ENCODE measurements at places on chromosomes 11 and 22. TPM values are rescaled to one million over a fixed set of nuclear protein-coding genes. Genes with fewer than 3 reads are reported as not detected.
A peak's percentile ranks its signal among the peaks of the same experiment; 100 is the strongest.

GRCh38 chr11:34495239-34495723 lies 18.3 kb downstream of the ELF5 start:
- DNase-seq: no peak

The C11orf52 gene
- 9.8 TPM for total RNA-seq

The NAP1L4 gene
- total RNA-seq: 92.7 TPM

The MMP13 gene
- total RNA-seq: not detected

The VWCE gene
- total RNA-seq: 1.5 TPM

The CBLIF gene
- not detected for total RNA-seq

GRCh38 chr22:46242076-46242475 lies 8.0 kb downstream of the CDPF1 start:
- DNase-seq: no peak

GRCh38 chr11:16392616-16393015 lies 36.3 kb upstream of the SOX6 start:
- DNase-seq: no peak

The OPCML gene
- not detected for total RNA-seq

DNA sequence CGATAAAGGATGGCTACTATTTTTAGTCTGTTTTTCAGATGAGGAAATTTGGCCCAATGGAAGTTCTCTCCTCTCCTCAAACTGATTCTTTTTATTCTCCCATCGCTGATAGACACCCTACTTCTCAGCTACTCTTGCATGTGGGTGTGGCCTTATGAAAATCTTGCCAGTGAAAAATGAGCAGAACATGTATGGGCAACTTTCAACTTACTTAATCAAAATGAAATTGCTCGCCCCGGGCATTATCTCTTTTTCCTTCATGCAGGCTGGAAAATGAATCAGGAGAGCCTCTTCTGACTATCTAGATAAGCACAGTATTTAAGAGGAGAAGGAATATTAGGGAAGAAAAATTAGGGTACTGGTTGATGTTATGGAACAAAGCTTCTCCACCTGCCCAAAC lies 2354.7 kb upstream of the RAG2 start:
- no peak for DNase-seq

DNA sequence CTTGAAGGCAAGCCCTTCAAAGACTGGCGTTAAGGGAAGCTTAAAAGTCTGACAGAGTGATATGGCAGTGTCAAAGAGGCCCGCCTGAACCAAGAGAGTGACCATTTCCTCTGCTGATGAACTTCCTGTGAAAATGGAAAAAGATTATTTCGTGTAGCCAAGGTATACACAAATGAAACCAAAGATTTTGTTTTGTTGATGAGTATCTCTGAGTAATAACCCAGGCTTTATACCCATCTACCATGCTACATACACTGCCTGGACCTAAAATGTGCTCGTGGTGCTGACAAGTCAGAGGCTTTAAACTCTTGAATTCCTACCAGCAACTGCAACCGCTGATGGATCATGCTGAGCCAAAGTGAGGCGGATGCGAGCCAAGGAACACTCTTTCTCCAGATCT lies 21.0 kb upstream of the FNBP4 start:
- DNase-seq: no peak

DNA sequence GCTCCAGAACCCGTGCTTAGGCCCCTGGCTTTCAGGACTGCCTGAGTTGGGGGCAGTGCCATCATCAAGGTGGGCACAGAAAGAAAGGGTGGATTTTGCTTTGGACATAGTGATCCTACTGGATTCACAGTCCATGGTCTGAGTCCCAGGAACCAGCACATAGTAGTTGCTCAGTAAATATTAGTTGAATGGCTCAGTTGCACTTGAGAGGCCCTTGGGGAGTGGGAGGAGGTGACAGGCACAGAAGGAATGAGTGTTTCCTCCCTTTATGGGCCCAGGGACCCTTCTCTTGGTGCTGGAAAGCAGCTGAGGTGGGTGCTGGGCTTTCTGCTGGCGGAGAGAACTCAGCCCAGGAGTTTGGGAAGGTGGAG lies 16.6 kb downstream of the ARHGEF17 start:
- DNase-seq: no peak

The A4GALT gene
- total RNA-seq: 25.7 TPM

DNA sequence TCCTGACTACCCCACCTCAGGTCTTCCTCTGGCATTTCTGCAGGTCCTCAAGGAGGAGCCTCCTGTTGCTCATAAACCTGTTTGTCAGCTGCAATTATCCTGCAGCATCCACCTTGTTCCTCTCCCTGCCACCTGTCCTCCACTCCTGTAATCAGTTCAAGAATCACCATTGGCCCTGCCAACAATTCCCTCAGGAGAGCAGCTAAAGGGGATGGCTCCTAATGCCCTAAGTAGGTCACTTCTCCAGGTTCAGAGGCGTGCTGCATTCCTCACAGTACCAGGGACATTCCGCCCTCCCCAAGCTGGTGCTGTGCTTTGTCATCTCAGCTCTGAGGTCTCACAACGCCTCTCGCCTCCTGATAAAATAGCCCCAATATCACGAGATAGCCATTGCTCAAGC lies 2.1 kb downstream of the CLDN25 start:
- no peak for DNase-seq

GRCh38 chr11:66708094-66708493 lies 20.9 kb downstream of the SPTBN2 start:
- DNase-seq: no peak

The TSSK2 gene
- not detected for total RNA-seq

The SLC22A25 gene
- not detected for total RNA-seq

DNA sequence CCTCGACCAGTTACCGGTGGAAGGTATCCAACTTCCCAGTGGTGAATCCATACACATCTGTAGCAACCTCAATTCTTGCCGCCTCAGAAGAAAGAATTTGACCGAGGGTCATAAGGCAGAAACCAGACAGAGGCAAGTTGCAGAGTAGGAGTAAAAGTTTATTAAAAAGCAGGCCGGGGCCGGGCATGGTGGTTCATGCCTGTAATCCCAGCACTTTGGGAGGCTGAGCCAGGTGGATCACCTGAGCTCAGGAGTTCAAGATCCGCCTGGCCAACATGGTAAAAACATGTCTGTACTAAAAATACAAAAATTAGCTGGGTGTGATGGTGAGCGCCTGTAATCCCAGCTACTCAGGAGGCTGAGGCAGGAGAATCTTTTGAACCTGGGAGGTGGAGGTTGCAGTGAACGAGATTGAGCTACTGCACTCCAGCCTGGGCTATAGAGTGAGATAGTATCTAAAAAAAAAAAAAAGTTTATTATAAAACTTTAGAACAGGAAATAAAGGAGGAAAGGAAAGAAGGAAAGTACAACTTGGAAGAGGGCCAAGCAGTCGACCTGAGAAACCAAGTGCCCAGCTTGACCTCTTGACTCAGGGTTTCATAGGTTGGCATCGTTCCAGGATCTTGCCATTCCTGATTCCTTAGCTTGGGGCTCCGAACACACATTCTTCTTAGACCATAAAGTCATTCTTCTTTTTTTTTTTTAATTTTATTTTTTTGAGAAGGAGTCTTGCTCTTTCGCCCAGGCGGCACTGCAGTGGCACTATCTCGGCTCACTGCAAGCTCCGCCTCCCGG lies 27.8 kb downstream of the RGL4 start:
- no peak for DNase-seq

The BBOX1 gene
- total RNA-seq: not detected

- no peak for DNase-seq
Observed at GRCh38 chr22:17430412-17430811, 61.2 kb downstream of the CECR2 start.

- no peak for DNase-seq
Observed at GRCh38 chr11:111570796-111571195, 30.3 kb downstream of the LAYN start.

The ST14 gene
- 59.1 TPM for total RNA-seq

The CASP5 gene
- 1.9 TPM for total RNA-seq

DNA sequence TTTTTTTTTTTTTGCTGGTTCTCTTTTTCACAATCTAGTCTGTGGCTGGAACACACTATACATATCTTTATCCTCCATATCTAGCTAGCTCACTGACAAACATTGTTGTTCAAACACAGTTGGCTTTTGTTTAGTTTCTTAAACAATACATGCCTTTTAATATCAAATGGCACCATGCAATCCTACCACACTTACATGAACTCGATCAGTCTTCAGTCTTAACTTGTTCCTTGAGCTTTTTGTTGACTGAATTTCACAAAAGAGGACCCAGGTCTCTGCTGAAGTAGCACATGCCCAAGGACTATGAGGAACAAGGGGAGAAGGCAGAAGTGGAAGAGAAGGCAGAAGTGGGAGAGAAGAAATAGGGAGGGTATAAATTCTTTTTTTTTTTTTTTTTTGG lies 25.5 kb downstream of the TMEM123 start:
- DNase-seq: no peak

GRCh38 chr22:29883775-29884097 lies 762 bp downstream of the MTMR3 start:
- DNase-seq: no peak

The OR51E1 gene
- not detected for total RNA-seq

The CBX7 gene
- total RNA-seq: 62.7 TPM

DNA sequence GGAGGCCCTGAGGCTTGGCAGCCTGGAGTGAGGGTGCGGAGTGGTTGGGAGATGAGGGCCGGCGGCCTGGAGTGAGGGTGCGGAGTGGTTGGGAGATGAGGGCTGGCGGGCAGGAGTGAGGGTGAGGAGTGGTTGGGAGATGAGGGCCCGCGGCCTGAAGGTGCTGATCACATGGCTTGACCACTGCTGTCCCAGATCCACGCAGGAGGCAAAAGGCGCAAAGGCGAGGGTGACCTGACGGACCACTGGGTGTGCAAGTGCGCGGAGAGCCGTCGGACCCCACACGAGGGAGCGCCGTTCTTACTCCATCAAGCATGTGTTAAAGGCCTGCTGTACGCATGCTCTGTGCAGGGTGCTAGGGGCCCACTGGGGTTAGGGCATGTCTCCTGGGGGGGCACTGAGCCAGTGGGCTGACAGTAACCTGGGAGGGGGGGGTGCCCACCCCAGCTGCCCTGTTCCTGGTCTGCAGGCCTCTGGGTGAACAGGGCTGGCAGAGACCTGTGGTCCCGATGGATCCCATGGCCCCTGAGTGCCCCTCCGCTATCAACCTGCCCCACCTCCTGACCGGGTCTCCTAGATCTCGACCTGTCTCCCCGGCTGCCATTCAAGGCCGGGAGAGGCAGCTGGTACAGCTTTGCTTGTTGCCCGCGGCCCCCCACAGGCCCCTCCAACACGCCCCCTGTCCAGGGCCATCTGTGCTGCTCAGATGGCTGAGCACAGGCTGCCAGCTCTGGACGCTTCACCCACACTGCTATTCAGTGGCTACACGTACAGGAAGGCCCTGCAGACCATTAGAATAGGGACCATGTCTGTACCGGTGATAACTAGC lies 21.1 kb downstream of the MRGPRD start:
- DNase-seq: no peak

DNA sequence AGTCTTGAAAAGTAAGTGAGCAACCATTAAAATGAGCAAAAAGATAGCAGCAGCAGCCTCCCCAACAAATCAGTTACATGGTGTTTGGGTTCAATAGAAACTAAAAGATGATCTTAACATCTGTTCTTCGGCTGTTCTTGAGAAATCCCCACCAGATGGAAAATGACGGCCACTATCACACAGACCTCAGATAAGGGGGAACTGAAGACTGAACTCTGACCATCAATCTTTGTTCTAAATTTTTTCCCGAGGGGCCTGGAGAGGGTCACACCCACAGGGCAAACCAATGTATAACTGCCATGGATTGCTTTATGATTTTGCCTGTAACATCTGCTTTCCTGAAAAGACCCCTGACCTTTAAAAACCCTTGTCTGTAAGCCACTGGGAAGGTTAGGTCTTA lies 624.8 kb upstream of the KIRREL3 start:
- DNase-seq: no peak

GRCh38 chr11:117020287-117020686 lies 77.9 kb downstream of the SIK3 start:
- no peak for DNase-seq

The PGR gene
- 3.0 TPM for total RNA-seq

The APOA5 gene
- total RNA-seq: not detected

GRCh38 chr22:29003975-29004646 lies 57.5 kb downstream of the C22orf31 start:
- DNase-seq: no peak

DNA sequence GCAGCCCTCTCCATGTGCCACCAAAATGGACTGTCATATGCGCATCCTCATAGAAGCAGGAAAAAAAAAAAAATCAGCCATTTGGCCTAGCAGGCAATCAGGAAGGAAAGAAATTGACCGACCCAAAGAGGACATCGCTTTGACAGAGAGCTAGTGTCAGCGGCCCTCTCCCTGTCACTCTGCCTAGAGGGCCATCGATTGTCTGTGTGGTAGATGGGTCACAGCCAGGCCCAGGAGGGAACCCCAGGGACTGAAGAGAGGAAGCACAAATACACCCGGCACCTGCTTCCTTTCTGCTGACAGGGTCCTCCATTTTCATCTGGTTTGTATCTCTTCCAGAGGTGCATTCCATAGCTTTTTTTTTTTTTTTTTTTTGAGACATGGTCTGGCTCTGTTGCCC lies 21.8 kb downstream of the VPS37C start:
- peak; percentile 16 for DNase-seq

DNA sequence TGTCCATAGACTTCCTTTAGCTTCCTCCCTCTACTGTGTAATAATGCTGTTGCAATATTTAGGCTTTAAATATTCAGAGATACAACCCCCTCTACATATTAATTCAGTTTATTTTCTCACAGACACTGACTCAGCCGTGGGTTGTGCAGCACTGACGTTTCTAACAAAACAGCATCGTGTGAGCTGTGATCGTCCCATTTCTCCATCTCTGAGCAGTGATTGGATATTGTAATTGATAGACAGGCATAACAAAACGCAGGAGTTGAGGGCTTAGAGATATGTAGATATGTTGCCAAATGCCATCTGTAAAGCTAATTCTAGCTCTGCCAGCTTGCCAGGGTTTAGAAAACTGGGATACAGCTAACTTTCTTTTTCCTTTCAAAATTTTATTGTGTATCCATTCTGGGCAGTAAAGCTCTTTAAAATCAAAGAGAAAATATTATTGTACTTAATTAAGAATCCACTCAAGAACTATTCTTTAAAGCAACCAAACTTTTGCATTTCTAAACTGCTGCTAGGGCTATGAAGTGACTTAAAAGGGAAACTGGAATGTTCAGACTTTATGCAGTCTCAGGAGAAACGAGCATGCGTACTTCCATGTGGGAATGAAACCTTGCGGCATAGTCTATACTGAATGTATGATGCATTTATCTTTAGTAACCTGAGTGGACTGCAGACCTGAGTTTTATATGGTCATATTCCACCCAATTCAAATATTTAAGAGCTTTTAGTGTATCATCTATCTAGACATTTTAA lies 22.7 kb downstream of the BTBD10 start:
- no peak for DNase-seq

DNA sequence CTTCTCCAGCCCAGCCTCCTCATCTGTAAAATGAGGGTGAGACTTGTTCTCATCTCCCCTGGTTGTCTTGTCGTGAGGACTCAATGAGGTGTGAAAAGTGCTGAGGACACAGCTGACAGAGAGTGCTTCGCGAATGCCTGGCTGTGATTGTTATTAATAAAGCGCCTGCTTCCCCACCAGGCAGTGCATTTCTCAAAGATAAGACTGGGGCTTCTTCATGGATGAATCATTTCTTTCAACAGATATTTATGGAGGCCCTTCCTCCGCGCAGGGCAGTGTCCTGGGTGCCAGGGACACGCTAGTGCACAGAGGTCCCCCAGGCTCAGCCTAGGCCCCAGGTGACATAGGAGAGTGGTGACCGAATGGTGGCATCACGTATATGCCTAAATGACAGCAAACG lies 34.3 kb upstream of the SHISAL1 start:
- no peak for DNase-seq
